RKO (cell line): ENCODE measurements at places on chromosomes 4 and X.

GRCh38 chr4:33493231-33493630 is 2751.1 kb downstream of the ARAP2 start:
- peak; percentile 34 for DNase-seq

GRCh38 chr4:15725608-15726007 is 22.7 kb downstream of the BST1 start:
- DNase-seq, result no peak

GRCh38 chr4:94357624-94358023 is 15.0 kb upstream of the HPGDS start:
- no peak for DNase-seq

GRCh38 chr4:80183250-80184052 is 13.9 kb upstream of the PRDM8 start:
- peak; percentile 82 for DNase-seq

DNA sequence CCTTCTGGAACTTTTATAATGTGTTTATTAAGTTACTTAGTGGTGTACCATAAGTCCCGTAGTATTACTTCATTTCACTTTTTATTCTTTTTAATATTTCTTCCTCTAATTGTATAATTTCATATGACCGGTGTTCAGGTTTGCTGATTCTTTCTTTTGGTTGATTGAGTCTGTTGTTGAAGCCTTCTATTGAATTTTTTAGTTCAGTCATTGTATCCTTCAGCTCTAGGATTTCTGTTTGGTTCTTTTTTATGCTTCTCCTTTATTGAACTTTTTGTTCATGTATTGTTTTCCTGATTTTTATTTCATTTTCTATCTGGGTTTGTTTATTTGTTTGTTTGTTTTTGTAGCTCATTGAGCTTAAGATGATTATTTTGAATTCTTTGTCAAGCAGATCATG is 8.8 kb downstream of the CEP44 start:
- DNase-seq, result no peak

GRCh38 chr4:40306976-40307375 is 28.2 kb upstream of the CHRNA9 start:
- no peak for DNase-seq

DNA sequence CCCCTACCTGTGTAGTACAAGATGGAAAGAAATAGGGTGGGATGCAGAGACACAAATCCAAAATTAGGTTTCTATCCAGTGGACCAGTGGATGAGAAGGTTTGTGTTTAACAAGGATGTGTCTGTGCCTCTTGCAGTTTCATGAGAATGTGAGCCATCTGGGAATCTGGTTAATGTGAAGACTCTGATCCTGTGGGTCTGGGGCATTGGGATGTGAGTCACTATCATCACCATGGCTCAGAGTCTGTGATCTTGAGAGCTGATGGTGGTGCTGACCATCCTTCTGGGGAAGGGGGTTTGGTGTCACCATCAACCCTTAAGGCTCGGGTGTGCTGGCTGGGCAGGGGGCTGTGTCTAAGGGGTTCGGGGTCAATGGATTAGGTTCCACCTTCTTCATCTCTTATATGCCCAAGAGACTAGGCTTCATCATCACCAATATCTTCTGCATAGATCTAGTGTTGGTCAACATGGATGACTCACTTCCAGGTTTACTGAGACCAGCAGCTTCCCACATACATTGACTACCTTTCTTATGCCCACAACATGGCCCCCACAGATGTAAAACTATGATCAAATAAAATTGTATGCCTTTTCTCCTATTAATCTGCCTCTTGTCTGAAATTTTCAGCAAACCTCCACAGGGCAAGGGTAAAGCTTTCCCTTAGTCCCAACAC is 65.7 kb upstream of the MID1 start:
- no peak for DNase-seq

DNA sequence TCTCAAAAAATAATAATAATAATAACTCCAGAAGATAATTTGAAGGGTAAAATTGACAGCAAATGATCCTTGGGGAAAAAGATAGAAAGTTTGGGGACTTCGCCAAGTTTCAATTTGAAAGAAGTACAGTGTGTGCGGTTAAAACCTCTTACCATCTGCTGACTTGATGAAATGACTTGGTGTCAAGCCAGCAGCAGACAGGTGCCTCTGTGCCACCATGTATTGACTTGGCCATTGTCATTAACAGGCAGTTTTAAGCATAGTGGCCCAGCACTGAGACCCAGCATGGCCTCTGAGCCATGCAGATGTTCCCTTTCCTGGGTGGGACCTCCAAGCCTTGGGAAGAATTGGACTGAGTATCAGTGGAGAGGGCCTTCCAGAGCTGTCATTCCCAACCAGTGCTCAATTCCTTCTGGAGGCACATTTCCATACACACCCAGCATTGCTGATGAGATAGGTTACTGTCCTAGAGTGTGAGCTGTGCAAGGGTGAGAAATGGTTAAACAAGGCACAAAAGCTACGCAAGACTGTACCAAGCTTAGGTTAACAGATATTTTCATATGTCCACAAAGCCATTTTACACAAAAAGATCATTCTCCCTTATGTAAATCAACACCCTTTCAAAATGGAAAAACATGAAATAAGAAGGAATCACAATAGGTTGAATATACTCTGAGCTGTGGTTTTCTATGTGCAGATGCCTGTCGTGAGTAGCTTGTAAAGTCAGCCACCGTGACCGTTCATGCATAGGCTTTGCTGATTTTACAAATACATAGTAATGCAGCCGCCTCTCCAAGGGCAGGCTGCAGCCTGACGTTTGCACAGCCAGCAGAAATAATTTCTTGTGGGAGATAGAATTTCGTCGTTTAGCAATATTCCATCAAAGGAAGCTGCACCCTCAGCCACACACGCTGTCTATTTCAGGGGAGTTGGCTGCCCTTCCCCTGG is 59.4 kb upstream of the FBXW7 start:
- DNase-seq, result no peak
